ENCODE measurements at places on chromosomes 6 and 20. TPM values are rescaled to one million over a fixed set of nuclear protein-coding genes. Genes with fewer than 3 reads are reported as not detected.

Gene THEMIS
- total RNA-seq = not detected

Gene TXLNB
- total RNA-seq = not detected

Gene CDSN
- not detected for total RNA-seq

Gene ADTRP
- total RNA-seq = not detected

Gene DEFB126
- total RNA-seq = not detected

Gene COL21A1
- not detected for total RNA-seq

Gene LY6G6C
- not detected for total RNA-seq

Gene MATN4
- total RNA-seq = not detected

Gene EDN3
- not detected for total RNA-seq

Gene CALHM4
- total RNA-seq = not detected

Gene APCDD1L
- not detected for total RNA-seq

Gene MCCD1
- not detected for total RNA-seq

Gene OR12D3
- not detected for total RNA-seq

Gene MAP1LC3A
- total RNA-seq = 1.2 TPM

Gene FILIP1
- 0.06 TPM for total RNA-seq

Gene TMEM244
- total RNA-seq = not detected

Gene CFB
- total RNA-seq = not detected

Gene PRR18
- 0.35 TPM for total RNA-seq

Gene SPTLC3
- 15.7 TPM for total RNA-seq

Gene DIDO1
- 27.8 TPM for total RNA-seq

Gene BEND6
- 2.7 TPM for total RNA-seq

Gene GGTLC1
- total RNA-seq = not detected

Gene SLC22A16
- total RNA-seq = not detected

Gene ZNF831
- 0.40 TPM for total RNA-seq

Gene JPH2
- total RNA-seq = 1.7 TPM

Gene UBE3D
- 7.2 TPM for total RNA-seq

Gene BRD2
- total RNA-seq = 132 TPM

Gene GABRR2
- not detected for total RNA-seq

Gene FBXO9
- total RNA-seq = 42.9 TPM
